NCI-H1092 treated with DMSO at 0.1 percent for 48 hours (cell line): ENCODE measurements at places on chromosomes 12 and 14.
A peak's percentile ranks its signal among the peaks of the same experiment; 100 is the strongest.

DNA sequence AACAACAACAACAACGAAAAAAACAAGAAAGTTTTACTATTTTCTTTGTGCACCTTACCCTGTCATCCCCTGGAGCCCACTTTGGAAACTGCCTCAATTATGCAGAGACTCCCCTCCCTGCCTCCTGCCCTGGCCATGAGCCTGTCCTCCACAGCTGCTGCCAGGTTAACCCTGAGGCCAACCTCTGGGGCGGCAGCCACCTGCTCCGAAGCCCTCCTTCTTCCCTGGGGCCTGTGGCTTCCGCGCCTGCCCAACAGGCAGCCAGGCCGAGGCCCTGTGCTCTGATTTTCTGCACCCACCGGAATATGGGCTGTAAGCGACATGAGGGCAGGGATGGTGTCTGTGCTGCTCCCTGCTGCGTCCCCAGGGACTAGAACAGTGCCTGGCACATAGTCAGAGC is 183.0 kb downstream of the CALM1 start:
- no peak for DNase-seq

- DNase-seq: no peak
Measured at GRCh38 chr12:13182881-13183280, 13.6 kb upstream of the EMP1 start.

- DNase-seq: no peak
Measured at GRCh38 chr12:2335916-2336315, 283.1 kb downstream of the CACNA1C start.

- DNase-seq: no peak
Measured at GRCh38 chr12:109949089-109949488, 47.1 kb downstream of the GIT2 start.

DNA sequence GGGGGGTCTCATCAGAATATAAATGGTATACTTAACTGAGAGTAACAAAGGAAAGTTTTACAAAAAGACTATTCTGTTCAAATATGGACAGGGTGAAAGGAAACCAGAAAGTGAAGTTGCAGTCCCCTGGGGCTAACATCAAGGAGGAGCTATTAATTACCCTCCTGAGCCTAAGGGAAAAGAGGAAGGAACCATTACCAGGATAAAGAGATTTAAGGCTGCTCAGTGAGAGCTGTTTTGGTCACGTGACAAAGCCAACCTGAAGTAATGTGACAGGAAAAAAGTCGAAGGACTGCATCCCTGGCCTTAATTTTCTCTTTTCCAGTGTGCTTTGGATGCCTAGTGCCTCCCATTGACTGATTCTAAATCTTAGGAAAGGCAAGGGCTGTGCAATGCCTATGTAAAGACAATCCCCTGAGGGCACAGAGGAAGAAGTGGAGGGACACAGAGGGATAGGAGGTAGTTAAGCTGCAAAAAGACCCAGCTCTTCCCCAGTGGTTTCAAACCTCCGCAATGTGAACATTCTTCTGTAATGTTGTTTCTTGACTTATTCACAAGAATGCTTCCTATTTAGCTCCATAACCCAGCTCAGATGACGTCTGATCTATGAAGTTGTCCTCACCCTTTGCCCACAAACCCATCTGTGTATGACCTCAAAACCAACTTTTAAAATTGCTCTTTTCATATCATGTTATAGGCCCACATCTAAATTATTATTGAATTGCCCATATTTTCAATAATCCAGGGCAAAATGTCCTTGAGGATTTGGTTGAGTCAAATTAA is 187.7 kb upstream of the DCN start:
- no peak for DNase-seq

DNA sequence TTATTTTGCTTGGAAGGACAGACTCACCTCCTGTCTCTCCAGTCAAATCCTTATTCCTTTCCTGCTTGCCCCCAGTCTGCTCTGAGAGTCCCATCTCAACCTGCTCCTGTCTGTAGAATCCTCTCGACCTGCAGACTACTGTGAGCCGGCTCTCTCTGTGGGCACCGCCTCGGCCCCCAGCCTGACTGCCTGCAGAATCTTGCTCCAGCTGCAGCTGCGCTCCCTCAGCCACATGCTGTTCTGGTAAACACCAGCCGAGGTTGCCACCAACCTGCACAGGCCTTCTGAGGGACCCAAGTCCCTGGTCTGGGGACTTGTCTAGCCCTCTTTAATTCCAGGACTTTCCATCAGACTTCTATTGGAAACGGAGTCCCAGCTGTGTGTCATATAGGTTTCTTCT is 44.8 kb upstream of the PRMT8 start:
- no peak for DNase-seq

DNA sequence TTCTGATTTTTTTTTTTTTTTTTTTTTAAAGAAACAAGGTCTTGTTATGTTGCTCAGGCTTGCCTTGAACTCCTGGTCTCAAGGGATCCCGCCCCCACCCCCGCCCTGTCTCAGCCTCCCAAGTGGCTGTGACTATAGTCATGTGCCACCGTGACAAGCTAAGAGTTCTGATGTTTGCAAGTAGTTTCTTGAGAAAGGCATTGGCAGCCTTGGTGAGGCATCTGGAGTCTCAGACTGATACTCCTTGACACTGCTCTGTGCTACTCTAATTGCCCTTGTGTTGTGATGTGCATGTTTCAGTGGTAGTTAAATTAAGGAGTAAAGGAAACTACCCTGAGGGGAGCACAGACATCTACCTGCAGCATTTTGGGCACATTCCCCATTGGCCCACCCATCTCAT is 46.2 kb upstream of the OR4E1 start:
- DNase-seq: no peak

DNA sequence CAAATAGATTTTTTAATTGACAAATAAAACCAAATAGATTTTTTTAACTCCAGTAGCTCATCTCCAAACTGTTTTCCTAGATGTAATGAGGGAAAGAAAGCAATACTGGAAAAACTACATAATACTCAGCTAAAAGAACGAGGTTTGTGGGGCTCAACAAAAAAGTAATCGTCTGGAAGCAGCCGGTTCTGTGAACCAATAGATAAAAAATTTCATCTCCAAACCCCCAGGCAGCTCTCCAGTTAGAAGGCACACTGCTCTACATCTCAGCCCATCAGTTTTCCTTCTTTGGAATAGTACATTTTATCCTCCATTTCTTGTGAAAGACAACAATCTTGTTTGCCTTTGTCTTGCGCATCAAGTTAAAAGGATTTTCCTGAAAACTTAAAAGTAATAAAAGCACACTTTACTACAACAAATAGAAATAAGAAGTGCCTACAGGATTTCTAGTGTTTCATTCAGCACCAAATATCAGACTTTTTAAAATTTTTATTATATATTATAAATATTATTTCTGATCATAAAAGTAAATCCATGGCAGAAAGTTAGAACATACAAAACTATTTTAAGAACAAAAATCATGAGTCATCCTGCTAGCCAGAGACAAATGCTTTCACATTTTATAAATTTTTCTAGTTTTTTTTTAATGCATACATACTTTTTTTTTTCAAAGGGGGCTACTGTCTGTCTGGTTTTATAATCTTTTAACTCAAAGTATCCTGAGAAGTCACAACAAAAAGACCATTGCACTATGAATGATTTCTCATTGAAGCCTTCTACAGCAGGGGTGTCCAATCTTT is 67.7 kb downstream of the EPS8 start:
- DNase-seq: no peak

DNA sequence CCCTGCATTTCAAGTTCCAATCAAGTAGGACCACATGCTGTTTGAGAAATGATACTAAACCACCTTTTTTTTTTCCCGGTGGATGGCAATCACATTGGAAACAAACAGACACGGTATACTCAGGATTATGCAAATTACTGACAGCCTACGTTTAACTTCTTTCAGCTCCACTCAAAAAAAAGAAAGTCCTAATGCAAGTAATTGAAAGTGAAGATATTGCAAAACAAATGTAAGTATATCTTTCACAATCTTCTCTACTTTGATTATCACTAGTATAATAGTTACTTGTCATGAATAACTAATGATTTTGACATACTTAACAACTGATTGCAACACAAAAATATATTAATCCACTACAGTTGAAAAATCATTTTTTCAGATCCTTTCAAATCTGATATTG is 2.6 kb upstream of the OSBPL8 start:
- no peak for DNase-seq

- DNase-seq: no peak
Measured at GRCh38 chr12:84166812-84167211, 745.8 kb downstream of the SLC6A15 start.

DNA sequence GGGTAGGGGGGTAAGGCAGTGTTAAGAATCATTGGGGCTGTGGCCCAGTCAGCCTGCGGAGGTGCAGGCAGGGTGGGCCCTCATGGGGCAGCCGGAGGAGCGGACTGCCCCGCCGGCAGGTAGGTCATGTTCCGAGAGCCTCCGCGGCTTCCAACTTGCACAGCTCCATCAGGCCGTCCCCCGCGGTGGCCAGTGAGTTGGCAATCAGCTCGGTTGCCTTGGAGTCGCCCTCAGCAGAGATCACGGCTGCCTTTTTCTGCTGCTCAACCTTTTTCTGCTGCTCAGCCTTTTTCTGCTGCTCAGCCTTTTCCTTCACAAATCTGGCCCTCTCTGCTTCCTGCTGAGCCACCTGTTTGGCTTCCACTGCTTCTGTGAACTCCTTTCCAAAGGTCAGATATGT is 41.1 kb upstream of the CSRNP2 start:
- DNase-seq: no peak

- DNase-seq: peak; percentile 81
Measured at GRCh38 chr14:28608851-28609828, 157.4 kb upstream of the FOXG1 start.

GRCh38 chr12:129911428-129912049 is 7.7 kb upstream of the TMEM132D start:
- peak; percentile 76 for DNase-seq

- DNase-seq: no peak
Measured at GRCh38 chr14:96843137-96843536, 46.0 kb downstream of the VRK1 start.

- no peak for DNase-seq
Measured at GRCh38 chr12:67152451-67152850, 116.7 kb upstream of the CAND1 start.

DNA sequence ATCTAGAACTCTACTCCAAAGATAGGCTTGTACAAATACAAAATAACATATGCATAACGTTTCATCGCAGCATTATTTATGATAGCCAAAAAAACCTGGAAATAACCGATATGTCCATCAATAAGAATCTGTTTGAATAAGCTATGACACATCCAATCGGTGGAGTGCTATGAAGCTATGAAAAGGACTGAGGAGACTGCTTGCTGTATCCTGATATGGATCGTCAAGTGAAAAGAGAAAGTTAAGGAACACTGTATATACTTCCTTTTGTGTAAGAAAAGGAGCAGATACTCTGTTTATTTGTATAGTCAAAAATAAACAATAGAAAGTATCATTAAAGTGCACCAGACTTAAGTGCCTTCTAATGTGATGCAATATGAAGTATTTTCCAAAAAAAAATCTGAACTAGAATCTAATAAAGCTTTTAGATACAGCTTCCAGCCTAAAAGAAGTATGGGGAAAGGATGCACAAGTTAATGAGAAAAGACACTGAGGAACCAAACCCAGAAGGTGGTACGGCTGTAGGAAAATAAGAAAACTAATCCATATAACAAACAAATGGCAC is 645 bp upstream of the KLHDC1 start:
- DNase-seq: no peak

DNA sequence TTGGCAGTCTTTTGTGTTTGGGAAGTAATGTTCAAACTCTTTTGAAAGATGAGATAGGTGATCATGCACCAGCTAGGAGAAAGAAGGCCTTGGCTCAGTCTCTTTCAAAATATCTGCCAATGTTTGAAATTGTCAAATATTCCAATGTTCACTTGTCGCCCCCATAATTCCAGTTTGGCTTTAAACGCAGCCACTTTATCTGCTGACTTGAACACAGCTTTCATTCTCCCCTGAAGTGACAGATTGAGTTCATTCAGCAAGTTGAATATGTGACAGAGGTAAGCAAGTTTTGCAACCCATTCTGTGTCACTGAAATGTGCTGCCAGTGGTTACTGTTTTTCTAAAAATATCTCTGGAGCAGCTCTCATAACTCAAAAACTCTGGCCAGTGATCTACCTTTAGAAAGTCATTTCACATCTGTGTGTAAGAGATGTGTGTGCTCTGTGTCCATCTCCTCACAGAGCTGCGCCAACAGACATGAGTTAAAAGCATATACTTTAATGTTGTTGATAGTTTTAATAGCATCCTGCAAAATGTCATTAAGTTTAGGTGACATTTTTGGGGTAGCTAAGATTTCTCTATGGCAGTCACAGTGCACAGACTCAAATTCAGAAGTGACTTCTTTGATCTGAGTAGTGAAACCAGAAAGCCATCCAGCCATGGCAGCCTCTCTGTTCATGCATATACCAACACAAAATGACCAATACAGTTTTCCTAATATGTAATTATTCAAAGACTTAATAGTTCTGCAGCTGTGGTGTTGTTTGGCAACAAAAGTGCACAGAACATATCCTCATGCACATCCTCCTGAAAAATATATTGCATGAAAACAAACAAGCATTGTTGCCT is 614.3 kb upstream of the MIS18BP1 start:
- no peak for DNase-seq

DNA sequence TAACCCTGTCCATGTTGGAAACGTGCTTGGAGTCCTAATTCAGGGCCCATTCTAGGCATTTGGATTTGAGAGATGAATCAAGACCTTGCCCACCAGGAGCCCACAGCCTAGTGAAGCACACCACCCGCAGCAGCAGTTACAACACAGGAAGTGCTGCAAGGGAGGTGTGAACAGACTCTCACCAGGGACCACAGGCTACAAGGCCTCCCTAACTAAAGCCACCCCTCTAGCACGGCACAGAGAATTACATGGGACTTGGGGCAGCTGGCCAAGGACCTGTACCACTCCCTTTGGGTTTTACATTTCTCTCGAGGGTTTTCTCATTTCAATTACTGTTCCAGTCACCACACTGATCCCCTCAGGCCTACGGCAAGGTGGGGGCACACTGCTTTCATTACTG is 49.5 kb upstream of the FOXN3 start:
- DNase-seq: no peak

GRCh38 chr14:92659765-92660561 is 88.5 kb downstream of the LGMN start:
- no peak for DNase-seq

- peak; percentile 67 for DNase-seq
Measured at GRCh38 chr14:60722357-60723115, 1.6 kb downstream of the SIX4 start.

DNA sequence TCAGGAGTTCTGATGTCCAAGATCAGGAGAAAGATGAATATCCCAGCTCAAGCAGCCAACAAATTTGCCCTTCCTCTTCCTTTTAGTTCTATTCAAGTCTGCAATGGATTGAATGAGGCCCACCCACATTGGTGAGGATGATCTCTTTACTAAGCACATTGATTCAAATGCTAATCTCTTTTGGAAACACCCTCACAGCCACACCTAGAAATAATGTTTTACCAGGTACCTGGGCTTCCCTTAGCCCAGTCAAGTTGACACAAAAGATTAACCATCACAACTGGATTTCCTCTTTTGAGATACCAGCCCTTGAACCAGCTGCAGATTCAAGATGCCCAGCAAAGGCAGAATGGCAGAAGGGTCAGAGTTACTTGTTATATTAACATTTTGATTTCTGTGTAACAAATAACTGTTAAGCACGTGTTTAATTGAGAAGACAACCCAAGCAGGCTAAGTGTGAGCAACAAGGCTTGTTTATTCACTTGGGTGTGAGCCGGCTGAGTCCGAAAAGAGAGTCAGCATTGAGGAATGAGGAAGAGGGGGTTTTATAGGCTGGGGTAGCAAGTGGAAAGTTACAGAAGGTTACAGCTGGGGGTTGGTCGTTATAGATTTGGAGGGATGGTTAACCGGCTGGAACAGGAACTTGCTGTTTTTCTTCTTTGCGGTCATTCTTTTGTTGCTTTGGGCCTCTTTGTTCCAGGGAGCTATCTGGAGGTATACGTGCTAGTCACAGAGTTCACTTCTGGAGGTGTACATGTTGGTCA is 180.3 kb downstream of the EMP1 start:
- no peak for DNase-seq

GRCh38 chr14:32938719-32939253 is at the start of gene NPAS3:
Gene NPAS3, plus strand, starts transcription at chr14:32938879.
- peak; percentile 28 for DNase-seq
